Progenitor cell of endocrine pancreas (in vitro differentiated cells): ENCODE measurements at places on chromosomes 4 and X.

- DNase-seq = no peak
These were observed 706.1 kb upstream of the EPHA5 start for GRCh38 chr4:66376396-66376795.

DNA sequence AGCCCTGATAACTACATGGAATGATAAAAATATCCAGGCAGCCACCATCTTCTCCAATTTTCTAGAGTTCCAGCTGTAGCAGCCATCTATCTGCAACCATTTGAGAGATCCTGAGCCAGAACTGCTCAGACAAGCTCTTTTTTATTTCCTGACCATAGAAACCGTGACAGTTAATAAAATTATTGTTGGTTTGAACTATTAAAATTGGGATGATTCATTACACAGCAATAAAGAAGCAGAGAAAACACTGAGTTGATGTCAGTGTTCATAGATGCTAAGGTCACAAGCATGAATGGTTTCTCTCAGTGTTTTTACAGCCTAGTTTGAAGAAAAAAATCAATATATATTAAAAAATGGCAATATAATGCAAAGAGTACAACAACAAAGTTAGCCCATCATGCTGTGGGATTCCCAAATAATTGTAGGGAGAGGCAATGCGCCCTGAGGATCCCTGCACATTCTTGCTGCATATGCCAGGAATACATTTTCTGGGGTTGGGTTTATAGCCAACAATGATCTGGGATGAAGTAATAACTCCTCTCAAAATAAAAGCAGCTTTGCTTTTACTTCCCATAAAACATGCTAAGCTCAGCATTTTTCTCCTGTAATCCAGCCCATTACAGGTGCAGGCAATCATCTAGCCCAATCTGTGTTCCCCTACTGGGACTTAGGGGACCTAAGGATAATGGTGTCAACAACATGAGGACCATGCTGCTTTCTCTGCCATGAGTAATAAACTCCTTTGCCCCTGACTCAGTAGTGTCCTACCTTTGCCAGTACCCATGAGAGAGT lies 84.0 kb downstream of the PABPC4L start:
- DNase-seq = no peak

DNA sequence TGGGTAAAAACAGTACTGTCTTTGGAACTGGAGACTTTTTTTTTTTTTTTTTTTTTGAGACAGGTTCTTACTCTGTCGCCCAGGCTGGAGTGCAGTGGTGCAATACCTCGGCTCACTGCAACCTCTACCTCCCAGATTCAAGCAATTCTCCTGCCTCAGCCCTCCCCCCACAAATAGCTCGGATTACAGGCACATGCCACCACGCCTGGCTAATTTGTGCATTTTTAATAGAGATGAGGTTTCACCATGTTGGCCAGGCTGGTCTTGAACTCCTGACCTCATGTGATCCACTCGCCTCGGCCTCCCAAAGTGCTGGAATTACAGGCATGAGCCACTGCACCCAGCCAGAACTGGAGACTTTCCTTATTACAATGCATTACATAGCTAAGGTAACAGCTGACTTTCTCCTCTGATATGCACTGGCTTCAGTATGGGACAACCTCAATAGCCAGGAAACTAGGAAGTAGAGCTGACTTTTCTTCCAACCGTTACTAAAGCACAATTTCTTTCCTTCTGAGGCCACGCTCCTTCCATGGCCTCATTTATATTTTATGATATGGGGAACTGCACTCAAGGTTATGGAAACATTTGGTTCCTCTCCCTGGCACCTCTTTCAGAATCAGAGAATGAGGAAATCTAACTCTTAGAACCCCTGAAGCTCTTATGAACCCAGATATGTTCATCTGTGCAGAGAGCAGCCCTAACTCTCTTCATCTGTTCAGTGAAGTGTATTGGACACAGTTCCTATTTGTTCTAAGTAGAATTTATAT lies 53.5 kb upstream of the FAM9B start:
- no peak for DNase-seq

DNA sequence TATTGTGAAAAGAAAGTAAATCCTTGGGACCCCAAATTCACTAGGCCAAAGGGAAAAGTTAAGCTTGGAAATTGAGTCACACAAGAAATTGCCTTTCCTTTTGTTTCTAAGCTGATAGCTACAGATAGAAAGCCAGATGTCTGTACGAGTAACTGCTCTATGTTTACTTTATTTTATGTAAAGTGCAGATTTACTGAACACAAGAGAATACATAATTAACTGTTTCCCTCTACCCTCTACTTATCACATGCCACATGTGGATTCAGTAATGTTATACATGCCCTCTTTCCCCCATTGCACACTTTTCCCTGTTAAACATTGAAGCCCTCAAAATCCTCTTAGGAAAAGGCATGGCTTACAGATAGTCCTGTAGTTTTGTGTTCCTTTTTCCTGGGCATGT lies 16.5 kb upstream of the TDO2 start:
- DNase-seq = no peak

GRCh38 chrX:103656617-103657016 lies 27.8 kb downstream of the TCEAL1 start:
- no peak for DNase-seq

GRCh38 chrX:12994321-12994720 lies 19.4 kb downstream of the TMSB4X start:
- DNase-seq = no peak

DNA sequence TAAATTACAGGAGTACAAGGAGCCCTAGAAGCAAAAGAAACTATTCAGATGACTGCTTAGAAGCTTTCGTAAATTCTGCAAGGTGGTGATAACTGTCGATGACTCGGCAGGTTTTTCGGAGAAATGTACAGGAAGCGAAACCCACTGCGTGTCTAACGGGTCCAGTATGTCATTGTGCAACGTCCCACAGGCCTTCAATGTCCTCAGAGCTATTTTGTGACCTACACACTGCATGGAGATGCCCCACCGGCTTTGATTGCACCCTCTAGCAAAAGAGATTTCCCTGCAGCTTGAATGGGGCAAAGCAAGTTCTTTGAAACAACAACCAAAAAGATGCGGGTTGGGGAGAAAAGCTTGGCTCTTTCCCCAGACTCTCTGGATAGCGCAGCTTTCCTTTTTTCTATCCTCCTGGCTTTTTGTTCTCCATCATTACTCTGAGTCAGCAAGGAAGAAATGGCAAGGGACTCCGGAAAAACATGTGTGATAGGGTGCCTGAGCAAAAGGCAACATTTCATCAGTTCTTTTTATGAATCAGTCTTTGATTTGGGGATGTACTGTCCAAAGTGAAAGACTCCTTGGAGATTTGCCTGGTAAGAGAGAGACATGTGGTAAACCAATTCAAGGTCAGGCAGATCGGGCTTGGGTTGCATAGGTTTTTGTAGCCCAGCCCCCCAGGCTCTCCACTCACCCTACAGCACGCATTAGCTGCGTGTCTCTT lies 112.0 kb upstream of the TBL1X start:
- no peak for DNase-seq

DNA sequence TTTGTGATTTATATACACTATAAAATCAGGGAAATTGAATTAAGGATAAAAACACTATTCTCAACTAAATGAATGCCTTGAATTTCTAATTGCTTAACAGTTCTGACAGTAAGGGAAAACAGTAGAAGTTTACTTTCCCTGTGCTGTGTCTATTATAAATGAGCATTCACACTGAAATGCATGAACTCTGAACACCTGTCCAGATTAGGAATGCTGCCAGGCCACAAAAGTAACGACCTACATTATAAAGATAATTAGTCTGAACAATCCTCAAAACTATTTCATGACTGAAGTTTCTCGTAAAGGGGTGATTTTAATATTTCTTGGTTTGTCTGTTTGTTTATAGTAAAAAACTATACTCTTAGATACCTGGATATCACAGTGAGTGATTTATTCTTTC lies 2.0 kb downstream of the NDST3 start:
- DNase-seq = no peak

DNA sequence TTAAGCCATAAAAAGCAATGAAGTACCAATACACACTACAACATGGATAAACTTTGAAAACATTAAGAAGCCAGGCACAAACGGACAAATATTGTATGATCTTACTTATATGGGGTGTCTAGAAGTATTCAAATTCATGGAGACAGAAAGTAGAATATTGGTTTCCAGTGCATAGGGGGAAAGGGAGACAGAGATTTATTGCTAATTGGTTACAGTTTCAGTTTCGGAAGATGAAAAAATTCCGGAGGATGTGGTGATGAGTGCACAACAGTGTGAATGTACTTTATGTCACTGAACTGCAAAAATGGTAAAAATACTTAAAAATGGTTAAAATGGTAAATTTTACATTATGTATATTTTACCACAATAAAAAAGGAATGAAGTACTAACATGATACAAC lies 5.1 kb upstream of the PRDX4 start:
- DNase-seq = no peak

GRCh38 chr4:139085141-139085540 lies 69.6 kb downstream of the NOCT start:
- DNase-seq = no peak
